T-helper 17 cell (primary cell): ENCODE measurements at places on chromosomes 13 and 19.
A peak's percentile ranks its signal among the peaks of the same experiment; 100 is the strongest.

- no peak overlapping the region for H3K27ac ChIP-seq
- no peak for DNase-seq
- H3K4me3 ChIP-seq: no peak overlapping the region
- peaks cover 7% of the 10 kb centered on the region for H3K4me1 ChIP-seq
Measured at GRCh38 chr19:1824252-1824622, 12.2 kb upstream of the ATP8B3 start.

- no peaks in the 10 kb centered on the region for H3K4me1 ChIP-seq
- no peaks in the 10 kb centered on the region for H3K27me3 ChIP-seq
- DNase-seq: no peak
- H3K36me3 ChIP-seq: no peaks in the 10 kb centered on the region
Measured at GRCh38 chr13:84418041-84418440, 535.8 kb upstream of the SLITRK1 start.

GRCh38 chr13:90104764-90105163, 1242.7 kb upstream of the MIR17HG start:
- H3K4me3 ChIP-seq: no peak overlapping the region
- H3K27ac ChIP-seq: no peak overlapping the region
- no peaks in the 10 kb centered on the region for H3K4me1 ChIP-seq

DNA sequence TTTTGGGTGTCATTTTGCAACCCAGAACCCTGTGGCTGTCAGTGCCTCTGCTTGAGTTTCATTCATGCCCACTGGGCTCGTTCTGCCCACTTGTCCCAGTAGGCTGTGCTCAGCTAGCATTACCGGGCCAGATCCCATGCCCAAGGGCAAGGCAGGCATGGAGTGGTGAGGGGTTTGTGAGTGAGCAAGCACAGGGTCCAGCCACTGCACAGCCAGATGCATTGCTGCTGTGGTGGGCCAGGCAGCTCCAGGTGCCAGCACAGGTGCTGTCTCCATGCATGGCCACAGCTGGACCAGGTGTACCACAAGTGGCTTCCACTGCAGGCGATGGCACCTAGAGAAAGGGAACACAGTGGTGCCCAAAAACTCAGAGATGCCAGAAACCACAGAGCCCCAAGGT, 1671.2 kb downstream of the OLFM4 start:
- DNase-seq: no peak
- H3K36me3 ChIP-seq: no peaks in the 10 kb centered on the region
- no peak overlapping the region for H3K4me3 ChIP-seq
- H3K27me3 ChIP-seq: no peaks in the 10 kb centered on the region
- no peaks in the 10 kb centered on the region for H3K4me1 ChIP-seq
- H3K27ac ChIP-seq: no peak overlapping the region

- peaks cover 10% of the 10 kb centered on the region for H3K36me3 ChIP-seq
- peaks cover 69% of the 10 kb centered on the region for H3K27me3 ChIP-seq
- H3K27ac ChIP-seq: no peak overlapping the region
- peak overlapping the region; percentile 91 for H3K4me3 ChIP-seq
- H3K4me1 ChIP-seq: peaks cover 10% of the 10 kb centered on the region
Measured at GRCh38 chr19:8148410-8149260, 757 bp downstream of the FBN3 start.

DNA sequence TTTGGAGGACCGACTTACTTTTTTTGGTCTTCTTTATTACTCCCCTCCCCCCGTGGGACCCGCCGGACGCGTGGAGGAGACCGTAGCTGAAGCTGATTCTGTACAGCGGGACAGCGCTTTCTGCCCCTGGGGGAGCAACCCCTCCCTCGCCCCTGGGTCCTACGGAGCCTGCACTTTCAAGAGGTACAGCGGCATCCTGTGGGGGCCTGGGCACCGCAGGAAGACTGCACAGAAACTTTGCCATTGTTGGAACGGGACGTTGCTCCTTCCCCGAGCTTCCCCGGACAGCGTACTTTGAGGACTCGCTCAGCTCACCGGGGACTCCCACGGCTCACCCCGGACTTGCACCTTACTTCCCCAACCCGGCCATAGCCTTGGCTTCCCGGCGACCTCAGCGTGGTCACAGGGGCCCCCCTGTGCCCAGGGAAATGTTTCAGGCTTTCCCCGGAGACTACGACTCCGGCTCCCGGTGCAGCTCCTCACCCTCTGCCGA, 409 bp downstream of the FOSB start:
- peaks cover 17% of the 10 kb centered on the region for H3K27me3 ChIP-seq
- H3K27ac ChIP-seq: peak overlapping the region; percentile 97
- peaks cover 12% of the 10 kb centered on the region for H3K36me3 ChIP-seq
- no peak for DNase-seq

- no peaks in the 10 kb centered on the region for H3K36me3 ChIP-seq
- no peaks in the 10 kb centered on the region for H3K4me1 ChIP-seq
- H3K27me3 ChIP-seq: no peaks in the 10 kb centered on the region
- no peak for DNase-seq
Measured at GRCh38 chr13:61339054-61339621, 76.5 kb downstream of the PCDH20 start.
